ENCODE measurements at places on chromosomes 2 and 18. TPM values are rescaled to one million over a fixed set of nuclear protein-coding genes. Genes with fewer than 3 reads are reported as not detected.

- DNase-seq = no peak
Observed at GRCh38 chr2:102074152-102074783, 68.3 kb upstream of the IL1R1 start.

The ACTG2 gene
- total RNA-seq = 325 TPM

The TUBA4B gene
- total RNA-seq = not detected

The SERPINB12 gene
- not detected for total RNA-seq

The RRM2 gene
- 1.2 TPM for total RNA-seq

DNA sequence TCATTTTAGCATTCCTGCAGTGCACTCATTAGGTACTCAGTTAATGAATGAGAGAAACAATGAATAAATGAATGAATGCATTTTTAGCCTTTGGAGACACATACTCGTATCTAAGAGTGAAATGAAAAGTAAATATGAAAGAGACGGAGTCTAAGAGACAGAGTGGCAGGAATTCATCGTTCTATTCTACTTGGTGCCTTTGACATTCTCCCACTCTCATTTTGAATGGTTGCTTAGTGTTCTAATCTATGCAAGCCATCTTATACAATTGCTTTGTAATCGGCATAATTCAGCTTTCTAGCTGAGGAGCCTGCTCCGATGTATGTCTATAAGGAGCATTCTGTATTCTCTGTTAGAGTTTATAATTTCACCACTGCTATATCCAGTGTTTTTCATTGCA, 554.9 kb downstream of the PLCL1 start:
- DNase-seq = no peak

- no peak for DNase-seq
Observed at GRCh38 chr2:42025151-42025582, 22.7 kb upstream of the PKDCC start.
